ENCODE measurements at places on chromosomes 7 and 10. TPM values are rescaled to one million over a fixed set of nuclear protein-coding genes. Genes with fewer than 3 reads are reported as not detected.
A peak's percentile ranks its signal among the peaks of the same experiment; 100 is the strongest.

GRCh38 chr7:139658908-139659675, 118.7 kb downstream of the HIPK2 start:
- DNase-seq: peak; percentile 91

DNA sequence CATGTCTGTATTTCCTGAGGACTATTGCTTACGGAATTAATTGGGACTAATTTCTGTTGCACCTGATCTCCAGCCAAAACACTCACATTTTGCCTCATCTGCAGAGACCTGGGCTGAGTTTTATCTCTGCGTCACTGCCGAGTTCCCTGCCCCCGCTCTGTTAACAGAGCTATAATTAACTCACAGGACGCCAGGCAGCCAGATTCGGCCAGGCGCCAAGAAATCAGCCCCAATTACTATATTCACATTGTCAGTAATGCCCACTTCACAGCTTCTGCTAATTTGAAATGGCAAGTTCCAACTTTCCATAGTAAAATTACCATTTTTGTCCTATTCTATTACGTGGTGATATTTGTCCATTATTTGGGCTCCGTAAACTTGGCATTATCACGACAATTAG, 130.5 kb downstream of the CUX1 start:
- no peak for DNase-seq

DNA sequence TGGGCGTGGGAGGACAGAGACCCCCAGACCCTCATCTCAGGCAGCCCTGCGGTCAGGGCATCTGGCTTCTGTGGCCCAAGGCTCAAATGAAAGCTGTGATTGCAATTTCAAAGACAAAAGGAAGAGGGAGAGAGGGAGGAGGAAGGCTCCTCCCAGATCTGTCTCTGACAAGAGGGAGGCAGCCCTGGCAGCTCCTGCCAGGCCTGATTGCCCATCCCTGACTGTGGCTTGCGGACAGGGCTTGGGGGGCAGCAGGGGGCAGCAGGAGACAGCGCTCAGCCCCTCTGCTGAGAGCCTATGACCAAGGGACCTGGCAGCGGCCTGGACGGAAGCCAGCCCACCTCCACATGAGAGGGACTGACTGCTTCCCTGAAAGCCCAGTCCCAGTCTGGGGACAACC, 91.8 kb downstream of the PTPRN2 start:
- DNase-seq: peak; percentile 14

DNA sequence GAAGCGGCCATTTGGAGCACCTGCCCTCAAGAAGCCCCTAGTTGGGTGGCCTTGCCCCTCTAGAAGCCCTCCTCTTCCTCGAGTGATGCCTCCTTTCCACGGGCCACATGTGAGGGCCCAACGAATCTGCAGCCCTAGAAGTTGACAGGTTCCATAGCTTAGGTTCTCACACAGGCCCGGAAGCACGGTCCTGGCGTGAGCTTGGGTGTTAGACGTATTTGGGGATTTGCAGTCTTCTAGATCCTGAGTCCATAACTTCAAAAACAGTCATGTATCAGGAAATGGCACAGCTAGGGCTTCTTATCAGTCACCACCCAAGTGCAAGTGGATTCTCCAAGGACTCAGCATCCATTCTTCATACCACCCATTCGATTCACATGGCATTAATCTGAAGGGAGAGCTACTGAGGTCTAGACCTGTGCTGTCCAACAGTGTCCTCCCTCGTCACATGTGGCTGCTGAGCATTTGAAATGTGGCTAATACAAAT, 477 bp upstream of the FBXW4 start:
- DNase-seq: no peak

AEBP1 gene
- total RNA-seq: not detected

Measured in HepG2 (cell line).